ENCODE measurements at places on chromosomes 3 and 15.

DNA sequence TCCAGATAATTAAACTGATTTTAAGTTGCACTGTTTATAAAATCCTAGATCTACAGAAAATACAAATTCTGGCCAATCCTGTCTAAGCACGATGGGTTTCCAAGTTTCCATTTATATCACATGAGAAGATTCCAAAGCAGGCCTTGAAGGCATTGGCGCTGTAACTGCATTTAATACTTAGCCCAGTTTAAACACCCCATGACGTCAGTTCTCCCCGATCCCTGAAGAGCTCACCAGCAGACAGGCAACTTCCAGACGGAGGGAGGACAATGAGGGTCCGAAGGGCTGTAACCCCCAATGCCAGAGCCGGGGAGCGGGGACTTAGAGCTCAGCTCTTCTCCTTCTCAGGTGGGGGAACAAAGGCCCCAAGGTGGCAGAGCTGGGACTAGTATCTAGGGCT is 117.3 kb downstream of the XXYLT1 start:
- no peak for DNase-seq

DNA sequence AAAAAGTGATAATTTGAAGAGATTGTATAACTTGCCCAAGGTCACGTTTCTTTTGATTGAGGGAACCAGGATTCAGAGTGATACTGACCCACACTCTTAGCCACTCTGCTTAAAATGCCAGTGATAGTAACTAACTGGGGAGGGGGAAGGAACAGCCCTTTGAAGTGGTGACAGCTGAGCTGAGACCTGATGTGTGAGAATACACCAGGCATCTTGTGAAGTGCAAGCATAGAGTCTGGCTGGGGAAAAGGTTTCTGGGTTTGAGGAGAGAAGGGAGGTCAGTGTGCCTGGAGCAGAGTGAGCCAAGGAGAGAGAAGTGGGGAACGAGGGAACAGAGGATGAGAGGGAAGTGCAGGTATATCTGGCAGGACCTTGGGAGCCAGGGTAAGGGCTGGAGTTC is 35.4 kb upstream of the SCAANT1 start:
- no peak for DNase-seq

DNA sequence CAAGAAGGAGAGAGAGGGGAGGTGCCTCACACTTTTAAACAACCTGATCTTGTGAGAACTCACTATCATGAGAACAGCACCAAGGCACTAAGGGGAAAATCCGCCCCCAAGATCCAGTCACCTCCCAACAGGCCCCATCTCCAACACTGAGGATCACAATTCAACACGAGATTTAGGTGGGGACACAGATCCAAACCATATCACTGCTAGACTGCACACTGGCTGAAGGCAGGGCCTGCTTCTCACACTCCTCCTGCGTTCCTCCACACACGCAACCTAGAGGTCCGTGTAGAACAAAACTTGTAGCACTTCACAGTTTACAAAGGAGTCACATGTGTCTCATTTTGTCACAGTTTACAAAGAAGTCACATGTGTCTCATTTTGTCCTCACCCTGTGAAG is 97.8 kb downstream of the DAPK2 start:
- no peak for DNase-seq

- DNase-seq: no peak
Observed at GRCh38 chr3:110856916-110857315, 214.7 kb upstream of the NECTIN3 start.

GRCh38 chr15:92869263-92869940 is 30.7 kb upstream of the CHD2 start:
- no peak for DNase-seq
